ENCODE measurements at places on chromosomes 13 and 19.

- no peak for DNase-seq
These were observed 141.9 kb downstream of the PCCA start for GRCh38 chr13:100230769-100231149.

- DNase-seq: peak; percentile 57
These were observed at the start of gene ZNF229 for GRCh38 chr19:44447916-44448674. Gene ZNF229 (minus strand): TSS chr19:44448472. CDS start chr19:44442847, 5,625 bp downstream.

- DNase-seq: peak; percentile 40
These were observed 1.9 kb upstream of the LINGO3 start for GRCh38 chr19:2309734-2310362.

DNA sequence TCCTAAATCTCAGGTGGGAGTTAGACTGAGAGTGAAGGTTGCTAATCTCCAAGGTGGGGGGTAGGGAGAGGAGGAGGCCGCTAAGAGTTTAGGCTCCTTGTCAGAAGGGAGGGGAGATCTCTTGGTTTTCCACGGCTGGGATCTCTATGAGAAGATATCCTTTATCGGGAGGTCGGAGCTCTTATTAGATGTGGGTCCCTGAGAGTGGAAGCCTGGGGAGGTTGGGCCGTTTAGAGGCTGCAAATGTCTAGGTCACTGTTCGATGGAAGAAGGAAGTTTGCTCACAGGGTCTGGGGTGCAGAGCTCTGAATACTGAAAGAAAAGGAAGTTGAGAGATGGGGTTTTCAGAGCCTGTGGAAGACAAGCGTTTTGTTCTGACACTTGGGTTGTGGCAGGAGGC is 3.8 kb downstream of the MYADM start:
- peak; percentile 49 for DNase-seq

- no peak for DNase-seq
These were observed 365 bp downstream of the PPP6R1 start for GRCh38 chr19:55258476-55258827.

GRCh38 chr19:36106991-36107390 is 4.0 kb upstream of the OVOL3 start:
- no peak for DNase-seq

GRCh38 chr19:34454091-34454490 is 25.9 kb downstream of the UBA2 start:
- DNase-seq: no peak

DNA sequence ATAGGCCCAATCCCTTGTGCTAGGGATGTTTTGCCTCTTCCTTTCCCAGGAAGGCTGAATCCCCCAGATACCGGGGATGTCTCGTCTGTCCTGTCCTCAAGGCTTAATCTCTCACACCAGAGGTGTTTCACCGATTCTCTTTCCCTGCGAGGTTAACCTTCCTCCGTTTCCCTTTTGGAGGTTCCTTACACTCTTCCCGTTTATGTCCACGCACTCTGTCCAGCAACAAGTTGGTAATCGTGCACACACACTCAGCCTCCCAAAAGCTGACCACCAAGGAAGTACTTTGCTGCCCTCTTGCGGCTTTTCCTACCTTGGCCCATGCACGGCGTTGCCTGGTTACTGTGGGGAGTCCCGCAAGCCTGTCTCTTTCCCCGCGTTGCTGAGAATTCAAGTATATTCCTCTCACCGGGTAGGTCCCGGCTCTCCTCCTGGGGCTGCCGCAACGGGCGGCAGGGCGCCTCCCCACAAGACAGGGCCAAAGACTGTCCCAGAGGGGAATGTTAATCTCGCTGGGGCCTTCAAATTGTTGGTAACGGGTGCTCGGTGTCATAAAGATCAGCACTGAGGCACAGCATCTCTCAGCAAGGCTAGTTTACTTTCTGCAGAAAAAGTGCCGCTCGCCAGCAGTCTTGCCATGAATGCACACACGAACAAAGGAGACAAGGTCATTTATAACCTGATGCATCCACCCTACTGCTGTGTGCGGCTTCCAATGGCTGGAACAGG is 36.7 kb upstream of the CD177 start:
- peak; percentile 6 for DNase-seq

DNA sequence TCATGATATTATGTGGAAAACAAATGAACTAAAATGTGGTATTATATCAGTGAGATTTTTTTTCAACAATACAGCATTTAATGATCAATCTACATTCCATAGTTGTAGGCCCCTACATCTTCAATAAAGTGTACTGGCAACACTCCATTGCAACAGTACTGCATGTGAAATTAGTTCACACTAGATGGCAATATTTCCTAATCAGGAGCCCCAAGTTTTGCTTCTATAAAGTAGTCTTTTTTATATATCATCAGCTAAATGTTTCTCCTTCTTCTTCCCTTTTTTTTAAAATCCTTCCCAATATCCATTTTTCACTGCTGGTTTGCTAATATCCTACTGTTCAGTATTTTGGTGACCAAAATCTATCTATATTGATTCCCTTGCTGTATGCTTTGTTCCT is 528.3 kb upstream of the ATXN8OS start:
- DNase-seq: no peak

Measured in globus pallidus (tissue), 1 donor.